Activated CD8-positive, alpha-beta memory T cell treated with anti-CD3 and anti-CD28 coated beads for 1 hour (primary cell): ENCODE measurements at places on chromosomes 2 and 18.

GRCh38 chr2:44167908-44168680 is 581 bp upstream of the PPM1B start:
- peak; percentile 88 for DNase-seq

DNA sequence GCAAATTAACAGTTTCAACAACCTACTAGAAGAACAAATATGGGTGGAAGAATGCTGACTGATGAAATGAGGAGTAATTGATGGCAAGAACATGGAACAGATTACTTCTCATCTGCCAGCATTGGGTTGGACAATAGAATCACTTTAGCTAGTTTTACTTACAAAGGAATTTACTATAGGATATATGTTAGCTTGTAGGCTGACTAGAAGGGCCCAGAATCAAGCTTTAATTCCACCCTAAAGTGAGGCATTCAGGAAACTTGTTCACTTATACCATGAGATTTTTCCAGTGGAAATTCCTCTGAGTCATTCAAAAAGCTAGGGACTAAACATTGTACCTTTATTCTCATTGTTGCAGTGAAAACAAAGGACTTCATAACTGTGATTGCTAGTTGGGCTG is 5.0 kb upstream of the ZSWIM2 start:
- DNase-seq = no peak

DNA sequence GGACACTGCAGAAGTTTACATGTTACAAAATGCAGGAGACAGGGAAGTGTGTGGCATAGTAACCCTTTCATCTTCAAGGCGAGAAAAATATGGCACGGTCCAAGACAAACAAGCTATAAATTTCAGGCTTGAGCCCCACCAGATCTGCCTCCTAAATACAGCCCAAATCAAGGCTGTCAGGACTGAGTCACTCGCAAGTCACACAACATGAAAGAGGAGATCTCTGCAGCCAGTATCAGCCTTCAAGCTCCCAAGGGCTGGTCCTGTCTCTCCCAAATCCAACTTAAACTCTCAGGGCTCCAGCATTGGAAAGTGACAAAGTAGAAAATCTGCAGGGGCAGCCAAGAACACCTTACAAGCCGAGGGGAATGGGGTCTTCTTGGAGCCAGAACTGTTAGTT is 106.3 kb upstream of the GATA6 start:
- DNase-seq = no peak

- no peak for DNase-seq
These were observed 95.7 kb upstream of the SLC39A10 start for GRCh38 chr2:195561116-195561921.

DNA sequence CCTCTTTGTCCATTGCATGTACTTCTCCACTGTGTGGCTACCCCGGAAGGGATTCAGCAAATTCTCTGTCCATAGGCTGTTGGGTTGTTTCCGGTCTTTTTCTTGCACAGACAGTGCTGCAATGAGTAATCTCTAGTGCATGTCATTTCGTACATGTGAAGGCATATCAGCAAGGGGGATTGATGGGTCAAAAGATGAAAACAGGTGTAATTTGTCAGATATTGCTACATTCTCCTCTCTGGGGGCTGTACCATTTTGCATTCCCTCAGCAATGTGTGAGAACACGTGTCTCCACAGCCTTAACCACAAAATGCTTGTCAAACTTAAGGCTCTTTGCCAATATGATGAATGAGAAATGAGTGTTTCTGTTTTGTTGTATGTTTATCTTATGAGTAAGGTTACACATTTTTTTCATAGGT is 60.5 kb downstream of the KLHL29 start:
- no peak for DNase-seq

DNA sequence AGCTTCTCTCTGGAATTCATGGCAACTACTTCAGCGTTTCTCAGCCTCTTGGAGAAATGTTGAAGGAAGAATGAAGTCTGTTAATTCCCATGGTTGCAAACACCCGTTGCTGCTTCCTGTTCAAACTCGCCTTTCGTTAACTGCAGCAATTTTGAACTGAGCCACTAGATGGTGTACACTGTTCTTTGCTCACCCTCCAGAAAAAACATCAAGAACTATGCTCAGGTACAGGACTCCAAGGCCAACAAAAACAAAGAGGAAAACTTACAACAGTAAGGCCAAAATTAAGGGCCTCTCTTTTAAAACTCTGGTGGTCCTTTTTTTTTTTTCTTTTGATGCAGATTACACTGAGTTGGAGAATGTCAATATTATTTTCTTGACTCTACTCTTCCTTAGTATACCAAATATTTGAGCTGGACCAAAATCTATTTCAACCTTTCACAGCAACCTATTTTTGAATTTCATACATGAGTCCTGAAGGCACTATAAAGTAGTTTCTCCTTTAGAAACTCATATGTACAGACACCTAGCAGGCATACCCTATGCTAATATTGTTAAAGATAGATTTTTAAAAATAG is 58.2 kb downstream of the KLHL14 start:
- DNase-seq = no peak

- no peak for DNase-seq
These were observed 12.9 kb upstream of the CHST9 start for GRCh38 chr18:27198036-27198435.

DNA sequence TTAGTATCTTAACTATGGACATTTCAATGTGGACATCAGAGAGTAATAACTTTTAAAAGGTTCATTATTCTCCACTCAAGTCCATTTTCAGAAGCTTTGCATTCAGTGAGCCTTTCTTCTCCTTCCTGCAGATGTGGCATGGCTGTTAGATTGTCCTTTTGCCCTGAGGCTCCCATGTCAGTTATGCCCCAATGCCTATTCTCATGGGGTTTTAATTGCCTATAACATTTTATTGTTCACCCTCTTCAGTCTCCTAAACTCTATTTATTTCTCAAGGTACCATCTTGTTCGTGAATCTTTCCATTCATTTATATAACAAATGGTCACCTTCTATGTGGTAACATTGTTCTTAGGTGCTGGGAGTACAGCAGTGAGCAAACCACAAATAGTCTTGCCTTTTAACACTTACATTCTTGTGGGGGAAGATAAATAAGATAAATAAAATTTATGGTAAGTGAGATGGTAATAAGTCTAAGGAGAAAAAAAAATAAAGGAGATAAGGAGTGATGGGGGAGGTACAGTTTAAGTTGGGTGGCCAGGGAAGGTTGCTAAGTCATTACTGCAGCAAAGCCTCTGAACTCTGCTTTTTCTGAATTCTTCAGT is 277.9 kb upstream of the SIX3 start:
- DNase-seq = no peak

GRCh38 chr2:9256570-9257043 is 50.0 kb downstream of the ASAP2 start:
- no peak for DNase-seq

DNA sequence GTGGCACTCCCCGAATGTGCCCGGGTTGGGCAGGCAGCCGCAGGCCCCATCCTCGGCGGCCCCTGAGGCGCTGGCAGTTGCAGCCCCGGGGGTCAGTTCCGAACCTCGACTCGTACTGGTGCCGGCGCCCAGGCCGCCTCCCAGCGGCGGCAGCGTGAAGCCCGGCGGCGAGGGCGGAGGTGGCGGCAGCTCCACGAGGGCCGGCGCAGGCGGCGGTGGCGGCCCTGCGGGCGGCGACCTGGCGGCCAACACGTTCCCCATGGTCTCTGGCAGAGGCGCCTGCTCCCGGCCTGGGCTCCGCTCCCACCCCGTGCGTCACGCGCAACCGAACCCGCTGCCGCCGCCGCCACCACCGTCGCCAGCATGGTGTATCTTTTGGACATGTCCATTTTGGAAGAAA is 196.3 kb downstream of the CCDC74A start:
- no peak for DNase-seq

GRCh38 chr18:70382017-70382416 is 93.2 kb downstream of the SOCS6 start:
- DNase-seq = no peak

GRCh38 chr18:62979176-62979575 is 263.8 kb downstream of the PHLPP1 start:
- DNase-seq = no peak

DNA sequence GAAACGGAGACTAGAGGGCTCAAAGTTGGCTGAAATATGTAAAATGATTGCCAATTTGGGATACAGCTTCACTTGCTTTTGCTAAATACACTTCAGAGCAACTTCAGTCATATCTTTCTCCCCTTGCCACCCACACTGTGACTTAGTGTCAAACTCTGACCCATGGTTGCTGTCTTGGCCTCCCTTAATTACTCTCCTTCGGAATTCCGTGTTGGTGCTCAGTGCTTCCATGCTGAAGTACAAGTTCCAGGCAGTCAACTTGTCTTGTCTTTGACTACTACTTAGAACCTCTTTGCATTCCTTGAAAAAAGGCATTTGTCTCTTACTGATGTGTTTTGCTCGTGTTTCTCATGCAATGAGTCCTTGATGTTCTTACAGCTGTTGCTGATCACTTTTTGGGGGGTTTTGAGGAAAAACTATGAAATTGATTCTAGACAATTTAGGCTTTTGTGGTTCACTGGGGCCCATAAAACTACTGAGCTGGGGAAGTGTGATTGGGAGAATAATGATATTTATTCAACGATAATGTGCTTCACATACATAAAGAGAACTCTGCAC is 146.0 kb downstream of the UBE2E3 start:
- DNase-seq = no peak

GRCh38 chr2:159849160-159849813 is 51.3 kb upstream of the CD302 start:
- no peak for DNase-seq

- no peak for DNase-seq
These were observed 8.4 kb upstream of the HNRNPLL start for GRCh38 chr2:38610851-38611801.

DNA sequence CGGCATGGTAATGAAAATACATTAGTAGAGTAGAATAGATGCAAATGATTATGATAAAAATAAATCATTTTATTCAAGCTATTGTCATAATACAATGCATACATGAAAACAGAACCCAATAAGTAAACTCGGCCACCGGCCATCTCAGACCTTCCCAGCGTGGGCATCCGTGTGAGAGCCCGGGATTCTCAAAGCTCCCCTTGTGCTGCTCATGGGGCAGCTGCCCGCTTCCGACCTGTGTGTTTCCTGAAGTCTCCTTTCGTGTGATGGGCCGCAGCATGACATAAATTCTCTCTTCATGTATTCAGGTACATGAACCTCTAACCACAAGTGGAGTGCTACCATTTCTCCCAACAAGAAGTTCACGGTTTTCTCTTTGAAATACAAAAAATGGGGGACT is 13.5 kb upstream of the CNDP2 start:
- DNase-seq = no peak

DNA sequence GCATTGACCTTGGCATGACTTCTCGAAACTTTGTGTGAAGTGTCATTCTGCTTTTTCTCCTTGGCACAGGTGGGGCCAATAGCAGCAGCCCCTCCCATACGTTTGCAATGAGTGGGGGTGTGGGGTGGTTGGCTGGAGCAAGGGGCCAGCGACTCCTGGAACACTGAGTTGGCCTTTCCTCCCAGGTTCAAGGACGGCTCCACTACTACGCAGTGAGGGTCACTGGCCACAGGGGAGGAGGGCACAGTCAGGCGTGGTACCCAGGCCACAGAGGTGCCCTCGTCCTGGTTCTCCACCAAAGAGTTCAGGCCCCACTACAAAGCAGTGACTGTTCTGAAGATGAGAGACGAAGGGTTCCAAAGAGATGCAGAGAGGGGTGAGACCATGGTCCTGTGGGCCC is 70.6 kb upstream of the OTOS start:
- no peak for DNase-seq

GRCh38 chr18:78393086-78393862 is 586.3 kb upstream of the SALL3 start:
- DNase-seq = no peak

GRCh38 chr2:82795446-82795845 is 1663.6 kb downstream of the SUCLG1 start:
- no peak for DNase-seq

DNA sequence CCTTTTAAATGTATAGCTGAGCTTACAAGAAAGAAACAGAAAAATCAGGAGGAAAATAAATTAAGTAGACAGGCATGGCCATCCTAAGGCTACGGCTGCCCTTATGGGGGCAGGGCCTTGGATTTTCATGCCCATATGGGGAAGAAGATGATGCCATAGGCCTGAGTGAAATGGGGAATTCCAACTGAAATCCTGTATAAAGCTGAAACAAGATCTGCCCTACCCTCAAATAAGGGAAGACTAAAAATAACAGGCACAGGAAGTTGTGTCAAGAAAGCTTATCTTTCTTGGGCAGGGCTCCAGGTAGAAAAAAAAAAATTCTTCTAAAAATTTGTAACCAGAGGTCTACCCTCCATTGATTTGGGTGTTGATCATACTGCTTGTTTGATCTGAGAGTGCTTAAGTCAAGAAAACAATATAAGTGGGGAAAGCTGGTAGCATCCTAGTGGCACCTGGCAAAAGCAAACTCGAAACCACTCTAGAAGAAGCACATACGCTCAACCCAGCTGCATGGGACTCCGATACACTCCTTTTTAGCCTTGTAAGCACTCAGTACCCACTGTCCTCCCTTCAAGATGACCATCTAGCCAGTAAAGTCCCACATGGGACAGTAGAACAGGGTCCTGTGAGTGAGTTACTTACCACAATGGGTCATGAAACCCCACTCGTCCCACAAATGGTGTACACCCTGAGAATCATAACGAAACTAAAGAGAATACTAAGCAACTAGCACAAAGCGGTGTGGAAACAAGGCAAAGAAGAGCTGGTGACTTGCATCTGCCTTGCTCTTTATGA is 22.3 kb downstream of the DNAH7 start:
- no peak for DNase-seq

DNA sequence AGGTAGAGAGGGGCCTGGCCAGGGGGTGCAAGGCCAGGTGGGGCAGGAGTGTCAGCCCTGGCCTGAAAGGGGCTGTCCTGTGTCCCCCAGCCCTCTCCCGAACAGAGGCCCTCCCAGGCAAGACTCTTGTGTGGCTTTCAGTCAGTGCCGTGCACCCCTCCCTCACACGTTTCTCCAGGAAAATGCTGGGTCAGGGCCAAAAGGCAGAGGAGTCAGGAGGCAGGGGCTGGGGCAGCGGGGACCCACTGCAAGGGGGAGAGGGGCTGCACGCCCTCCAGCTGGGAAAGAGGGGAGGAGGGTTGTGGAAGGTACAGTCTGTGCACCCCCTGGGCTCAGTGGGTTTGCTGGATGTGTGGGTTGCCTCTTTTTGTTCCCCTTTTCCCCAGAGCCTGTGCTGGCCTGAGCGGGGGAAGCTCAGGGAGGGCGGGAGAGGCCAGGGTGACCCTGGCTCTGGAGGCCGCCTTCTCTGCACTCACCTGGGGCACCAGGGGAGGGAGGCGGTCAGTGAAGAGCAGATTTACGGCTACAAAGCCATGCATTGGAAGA is 4.1 kb downstream of the KCNF1 start:
- no peak for DNase-seq

- DNase-seq = no peak
These were observed 46.3 kb upstream of the CREB1 start for GRCh38 chr2:207483477-207483876.
